ENCODE measurements at places on chromosomes 16 and 17.
A peak's percentile ranks its signal among the peaks of the same experiment; 100 is the strongest.

GRCh38 chr17:33209671-33210070 is 83.4 kb downstream of the ASIC2 start:
- DNase-seq = no peak

GRCh38 chr17:66326476-66327047 is 24.1 kb downstream of the PRKCA start:
- no peak for DNase-seq

GRCh38 chr17:68784431-68784830 is 170.8 kb downstream of the ABCA8 start:
- no peak for DNase-seq

GRCh38 chr17:40556884-40557414 is 8.3 kb downstream of the CCR7 start:
- DNase-seq = no peak

DNA sequence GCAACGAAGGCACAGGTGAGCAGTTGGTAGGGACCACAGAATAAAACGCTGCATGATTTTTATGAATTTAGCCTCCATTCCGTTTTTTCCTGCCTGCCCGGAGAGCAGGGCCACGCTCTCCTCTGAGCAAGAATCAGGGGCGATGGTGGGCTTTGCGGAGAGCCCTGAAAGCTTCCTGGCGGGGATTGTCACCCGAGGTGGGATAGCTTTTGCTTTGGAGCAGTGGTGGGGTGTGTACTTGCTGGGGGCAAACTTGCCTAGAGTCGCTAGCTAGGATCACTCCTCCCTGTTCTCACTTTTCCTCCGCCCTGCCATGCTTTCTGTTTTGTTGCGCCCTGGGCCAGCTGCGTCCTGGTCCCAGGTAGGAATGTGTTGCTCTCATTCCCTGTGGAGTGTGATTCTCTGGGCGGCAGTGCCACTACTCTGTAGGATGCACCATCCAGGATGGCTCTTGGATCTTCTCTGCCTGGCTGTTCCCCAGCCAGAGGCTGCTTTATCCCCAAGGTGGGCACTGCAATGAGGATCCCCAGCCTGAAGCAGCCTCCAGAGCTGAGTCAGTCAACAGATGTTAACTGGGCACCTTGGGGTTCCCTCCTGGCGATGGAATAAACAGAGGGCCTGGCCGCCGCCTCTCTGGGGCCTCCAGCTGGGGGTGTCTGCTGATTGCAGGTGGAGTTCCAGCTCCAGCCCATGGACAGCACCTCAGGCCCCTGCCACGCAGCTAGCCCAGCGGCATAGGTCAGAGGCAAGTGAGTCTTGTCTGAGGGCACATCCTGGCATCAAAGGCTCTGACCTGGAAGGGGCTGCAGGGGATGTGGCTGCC is 360.9 kb upstream of the TNRC6C start:
- no peak for DNase-seq

GRCh38 chr16:85399583-85400284 is 213.4 kb upstream of the GSE1 start:
- DNase-seq = no peak

DNA sequence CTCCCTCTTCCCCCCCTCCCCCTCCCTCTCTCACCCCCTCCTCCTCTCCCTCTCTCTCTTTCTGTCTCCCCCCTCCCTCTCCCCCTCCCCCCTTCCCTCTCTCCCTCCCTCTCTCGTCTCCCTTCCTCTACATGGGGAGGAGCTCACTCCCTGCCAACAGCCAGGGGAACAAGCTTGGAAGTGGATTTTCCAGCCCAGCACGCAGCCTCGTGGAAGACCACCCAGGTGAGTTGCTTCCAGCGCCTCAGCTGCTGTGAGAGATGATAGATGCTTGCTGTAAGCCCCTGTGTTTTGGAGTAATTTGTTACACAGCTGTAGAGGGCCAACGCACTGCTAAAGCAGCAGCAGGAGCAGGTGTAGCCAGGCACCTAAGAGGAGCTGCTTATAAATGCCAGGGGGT is 20.8 kb downstream of the ACTG1 start:
- DNase-seq = no peak

- no peak for DNase-seq
Observed at GRCh38 chr16:51154271-51155171, 3.5 kb upstream of the SALL1 start.

GRCh38 chr17:33200587-33200986 is 92.5 kb downstream of the ASIC2 start:
- DNase-seq = peak; percentile 27

- DNase-seq = no peak
Observed at GRCh38 chr16:78198288-78198687, 98.8 kb downstream of the WWOX start.

GRCh38 chr17:48011405-48012150 is 26.0 kb downstream of the COPZ2 start:
- peak; percentile 67 for DNase-seq

- no peak for DNase-seq
Observed at GRCh38 chr16:77290451-77291115, 91.4 kb downstream of the SYCE1L start.

GRCh38 chr17:48751172-48751571 is 22.6 kb upstream of the HOXB13 start:
- DNase-seq = no peak

Measured in urothelium cell line (cell line).